ENCODE measurements at places on chromosomes 3 and 15.

DNA sequence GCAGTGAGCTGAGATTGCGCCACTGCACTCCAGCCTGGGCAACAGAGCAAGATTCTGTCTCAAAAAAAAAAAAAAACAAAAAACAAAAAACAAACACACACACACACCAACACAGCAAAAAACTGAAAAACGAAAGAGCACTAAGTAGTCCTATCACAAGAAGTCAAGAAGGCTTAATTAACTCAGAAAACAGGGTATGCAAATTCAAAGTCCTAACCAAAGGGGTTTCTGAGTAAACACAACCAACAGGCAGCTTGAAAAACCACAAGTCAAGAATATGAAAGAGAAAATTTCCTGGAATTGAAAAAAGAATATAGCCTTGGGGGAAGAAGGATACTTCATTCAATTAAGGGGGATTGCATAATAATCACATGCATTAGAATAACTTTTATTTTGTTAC is 37.7 kb upstream of the PARP14 start:
- no peak for DNase-seq

DNA sequence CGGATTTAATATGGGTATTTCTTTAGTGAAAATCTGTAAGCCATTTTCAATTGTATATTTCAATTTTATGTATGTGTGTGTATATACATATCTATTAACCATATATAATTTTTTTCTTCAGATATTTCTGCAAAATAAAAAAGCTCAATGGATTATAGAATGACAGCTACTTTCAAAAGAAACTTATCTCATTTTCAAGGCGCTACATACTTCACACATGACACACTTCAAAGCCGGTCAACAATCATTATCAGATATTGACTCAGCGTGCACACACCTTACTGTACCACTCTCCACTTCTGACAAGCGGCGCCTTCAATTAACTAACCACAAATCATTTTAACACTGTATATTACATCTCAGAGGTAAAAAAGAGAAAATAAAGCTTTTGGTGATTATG is 39.6 kb downstream of the ATP13A3 start:
- no peak for DNase-seq

- no peak for DNase-seq
Observed at GRCh38 chr3:12454076-12454815, 30.0 kb upstream of the TSEN2 start.

DNA sequence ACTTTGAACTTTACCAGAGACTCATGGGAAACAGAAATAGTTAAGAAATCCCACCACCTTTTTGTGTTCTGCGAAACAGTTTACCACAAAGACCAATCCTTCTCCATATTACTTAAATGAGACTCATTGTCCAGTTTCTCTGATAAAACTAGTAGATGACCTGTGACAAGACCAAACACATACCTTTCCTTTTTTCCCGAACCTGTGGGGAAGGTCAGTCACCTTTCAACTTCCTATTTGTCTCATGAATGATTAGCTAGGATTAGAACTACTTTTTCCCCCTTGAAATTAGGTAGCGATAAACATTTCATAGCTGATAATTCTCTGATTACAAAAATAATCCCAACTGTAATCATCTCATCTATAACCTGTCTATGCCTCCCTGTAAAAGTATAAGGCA is 2.3 kb upstream of the TBC1D5 start:
- no peak for DNase-seq

GRCh38 chr3:33364531-33365128 is 75.6 kb downstream of the UBP1 start:
- DNase-seq, result no peak
